NCI-H1694 (cell line): ENCODE measurements at places on chromosomes 13 and 19.

- DNase-seq, result no peak
These were observed 17.8 kb downstream of the NFILZ start for GRCh38 chr19:8648240-8648639.

GRCh38 chr19:48102870-48103751 lies 7.5 kb downstream of the PLA2G4C start:
- DNase-seq, result no peak

DNA sequence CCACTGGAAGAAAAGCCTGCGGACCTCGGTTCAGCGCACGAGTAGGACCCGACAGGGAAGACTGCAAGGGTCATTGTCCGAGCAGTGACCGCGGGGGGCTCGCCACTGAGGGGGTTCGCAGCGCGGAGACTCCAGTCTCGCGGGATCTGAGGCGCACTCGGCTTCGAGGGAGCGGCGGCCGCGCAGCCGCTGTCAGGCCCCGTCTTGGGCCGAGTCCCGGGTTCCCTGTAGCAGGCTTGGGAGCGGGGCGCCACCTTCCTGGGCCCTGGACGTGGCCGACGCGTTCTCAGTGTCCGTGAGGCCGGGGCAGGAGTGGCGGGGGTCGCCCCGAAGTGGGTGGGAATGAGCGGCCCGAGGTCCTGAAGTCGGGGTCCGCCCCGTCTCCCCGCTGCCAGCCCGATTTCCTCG lies 474 bp upstream of the FAM174C start:
- no peak for DNase-seq

GRCh38 chr13:100497389-100497788 lies 91.2 kb downstream of the GGACT start:
- DNase-seq, result no peak

DNA sequence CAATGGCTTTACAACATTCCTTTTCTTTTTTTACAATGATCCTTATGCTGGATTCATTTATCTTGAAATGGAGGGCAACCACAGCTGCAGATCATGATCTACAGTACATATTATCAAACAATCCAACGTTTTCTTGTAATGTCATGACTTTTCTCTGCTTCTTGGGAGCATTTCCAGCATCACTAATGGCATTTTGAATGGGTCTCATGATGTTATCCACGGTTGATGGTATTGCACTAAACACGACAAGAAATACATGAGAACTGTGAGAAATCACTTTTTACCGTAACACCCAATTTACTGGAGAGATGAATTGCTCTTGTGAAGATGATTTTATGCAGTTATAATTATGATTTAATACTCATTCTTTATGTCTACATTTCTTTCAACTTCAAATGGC lies 16.2 kb upstream of the ACOD1 start:
- DNase-seq, result no peak

- no peak for DNase-seq
These were observed 28.0 kb downstream of the CHST8 start for GRCh38 chr19:33649627-33650305.

DNA sequence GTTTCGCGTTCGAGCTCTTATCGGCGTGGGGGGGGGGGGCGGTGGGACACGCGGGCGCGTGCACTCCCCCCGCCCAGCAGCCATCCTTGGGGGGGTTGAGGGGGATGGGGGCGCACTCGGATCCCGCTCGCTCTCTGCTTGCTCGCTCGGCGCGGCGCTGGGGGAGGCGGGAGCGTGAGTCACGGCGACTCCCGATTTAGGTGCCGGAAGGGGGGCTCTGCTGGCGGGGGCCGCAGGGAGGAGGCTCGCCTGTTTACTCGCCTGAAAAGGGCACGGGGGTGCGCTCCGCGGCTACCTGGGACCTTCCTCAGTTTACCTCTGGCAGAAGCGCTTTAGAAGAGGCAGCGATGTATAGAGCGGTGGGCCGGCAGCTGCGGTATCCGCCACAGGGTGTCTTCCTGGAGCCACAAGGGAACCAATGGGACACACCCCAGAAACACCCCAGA lies 1.1 kb upstream of the PDE4A start:
- DNase-seq, result no peak

DNA sequence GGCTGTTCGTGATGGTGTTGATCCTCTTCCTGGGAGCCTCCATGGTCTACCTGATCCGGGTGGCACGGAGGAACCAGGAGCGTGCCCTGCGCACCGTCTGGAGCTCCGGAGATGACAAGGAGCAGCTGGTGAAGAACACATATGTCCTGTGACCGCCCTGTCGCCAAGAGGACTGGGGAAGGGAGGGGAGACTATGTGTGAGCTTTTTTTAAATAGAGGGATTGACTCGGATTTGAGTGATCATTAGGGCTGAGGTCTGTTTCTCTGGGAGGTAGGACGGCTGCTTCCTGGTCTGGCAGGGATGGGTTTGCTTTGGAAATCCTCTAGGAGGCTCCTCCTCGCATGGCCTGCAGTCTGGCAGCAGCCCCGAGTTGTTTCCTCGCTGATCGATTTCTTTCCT lies 12.2 kb upstream of the C19orf33 start:
- no peak for DNase-seq

GRCh38 chr13:99002172-99002710 lies 24.4 kb upstream of the DOCK9 start:
- no peak for DNase-seq

DNA sequence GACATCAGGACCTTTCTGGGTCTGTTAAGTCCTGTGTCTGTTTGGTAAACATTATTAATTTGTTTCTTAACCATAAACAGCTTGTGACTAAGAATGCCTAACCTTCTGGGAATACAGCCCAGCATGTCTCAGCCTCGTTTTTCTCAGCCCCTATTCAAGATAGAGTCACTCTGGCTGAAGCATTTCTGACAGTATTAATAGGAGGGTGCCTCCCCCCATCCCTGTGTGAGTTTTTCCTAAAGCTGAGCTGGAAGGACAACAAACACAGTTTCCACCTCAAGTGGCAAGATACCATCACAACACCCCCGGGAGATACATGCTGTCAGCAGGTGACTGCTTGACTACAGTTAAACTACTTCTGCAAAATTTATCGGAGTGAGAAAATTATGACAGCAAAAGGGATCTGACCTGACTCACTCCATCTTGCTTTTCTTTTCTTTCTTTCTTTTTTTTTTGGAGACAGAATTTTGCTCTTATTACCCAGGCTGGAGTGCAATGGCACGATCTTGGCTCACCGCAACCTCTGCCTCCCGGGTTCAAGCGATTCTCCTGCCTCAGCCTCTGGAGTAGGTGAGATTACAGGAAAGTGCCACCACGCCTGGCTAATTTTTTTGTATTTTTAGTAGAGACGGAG lies 59.3 kb upstream of the ABCC4 start:
- DNase-seq, result no peak

GRCh38 chr13:33208290-33209220 lies 77.0 kb downstream of the STARD13 start:
- DNase-seq, result no peak

DNA sequence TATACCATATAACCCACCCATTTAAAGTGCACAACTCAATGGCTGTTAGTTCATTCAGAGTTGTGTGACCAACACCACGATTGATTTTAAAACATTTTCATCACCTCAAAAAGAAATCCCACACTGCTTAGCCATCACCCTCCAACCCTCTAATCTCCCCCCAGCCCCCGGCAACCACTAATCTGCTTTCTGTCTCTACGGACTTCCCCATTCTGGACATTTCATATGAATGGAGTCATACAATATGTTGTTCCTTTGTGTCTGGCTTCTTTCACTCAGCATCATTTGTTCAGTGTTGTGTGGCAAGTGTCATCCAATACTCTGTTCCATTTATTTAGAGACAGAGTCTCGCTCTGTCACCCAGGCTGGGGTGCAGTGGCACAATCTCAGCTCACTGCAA lies 4.0 kb upstream of the PNMA8B start:
- DNase-seq, result no peak

- no peak for DNase-seq
These were observed 737.5 kb upstream of the SLITRK5 start for GRCh38 chr13:86933676-86934075.

DNA sequence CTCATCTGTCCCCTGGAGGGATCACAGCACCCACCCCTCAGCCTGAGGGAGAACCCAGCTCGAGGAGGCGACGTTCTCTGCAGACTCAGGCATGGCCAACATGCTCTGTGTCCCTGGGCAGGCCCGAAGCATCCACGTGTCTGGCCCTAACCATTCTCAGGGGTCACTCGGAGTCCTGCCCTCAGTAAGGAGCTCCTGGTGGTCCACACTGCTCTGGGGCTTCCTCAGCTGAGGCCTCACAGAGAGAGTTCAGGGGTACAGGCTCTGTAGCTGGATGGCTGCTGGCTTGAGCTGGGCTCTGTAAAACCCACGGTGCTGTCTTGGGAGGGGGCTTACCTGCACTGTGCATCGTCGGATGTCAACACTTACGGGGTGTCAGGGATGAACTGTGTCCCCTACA lies 4.4 kb upstream of the SIGLEC8 start:
- no peak for DNase-seq

DNA sequence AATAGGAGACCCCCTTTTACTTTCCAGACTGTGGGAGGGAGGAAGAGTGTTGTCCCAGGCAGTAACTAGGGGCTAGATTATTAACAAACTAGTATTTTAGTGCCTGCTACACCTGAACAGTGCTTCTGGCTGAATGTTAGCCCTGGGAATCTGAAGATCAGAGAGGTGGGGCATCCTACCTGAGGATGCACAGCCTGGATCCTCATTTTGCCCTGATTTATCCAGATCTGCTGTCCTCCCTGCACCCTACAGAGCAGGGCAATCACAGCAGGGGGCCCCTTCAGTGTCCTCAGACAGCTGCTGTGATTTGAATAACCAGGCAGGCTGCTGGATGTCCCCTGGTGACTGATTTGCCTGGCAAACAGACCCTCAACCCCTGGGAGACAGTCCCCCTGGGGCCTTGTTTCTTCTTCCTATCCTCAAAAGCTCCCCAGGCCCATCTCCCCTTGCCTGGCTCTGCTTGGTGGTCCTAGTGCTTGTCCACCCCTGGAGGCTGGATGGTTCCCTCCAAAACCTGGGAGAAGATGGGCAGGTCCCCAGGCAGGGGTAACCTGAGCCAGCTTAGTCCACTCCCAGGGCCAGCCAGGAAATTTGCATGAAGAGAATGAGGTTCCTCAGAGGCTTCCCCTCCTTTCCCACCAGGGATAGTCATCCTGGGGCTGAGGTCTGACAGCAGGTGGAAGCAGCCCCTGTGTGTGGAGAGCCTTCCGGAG lies at the start of gene OVOL3:
TSS of gene OVOL3 (plus strand) at position 657 of the 713 bp plus-strand sequence. CDS start 60 bp downstream, outside the sequence.
- no peak for DNase-seq

- DNase-seq, result no peak
These were observed 21.2 kb downstream of the TMPRSS9 start for GRCh38 chr19:2381148-2381820.

DNA sequence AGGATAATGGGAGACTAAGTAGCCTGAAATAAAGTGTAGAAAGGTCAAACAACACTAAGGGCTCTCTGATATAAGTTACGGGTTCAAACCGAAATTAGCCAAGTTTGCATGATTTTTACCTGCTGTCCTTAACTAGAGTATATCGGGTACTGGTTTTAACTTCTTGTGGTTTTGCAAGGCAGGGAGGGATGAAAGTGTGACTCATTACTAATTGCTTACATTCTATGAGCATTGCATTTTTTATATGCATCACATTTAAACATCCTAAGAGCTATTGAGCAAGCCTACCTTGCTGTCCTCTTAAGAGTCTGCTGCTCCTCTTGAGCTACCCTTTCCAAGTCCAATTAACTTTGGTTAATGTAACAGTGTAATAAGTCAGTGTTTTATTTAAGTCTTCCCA lies 415.4 kb downstream of the SLITRK5 start:
- no peak for DNase-seq

DNA sequence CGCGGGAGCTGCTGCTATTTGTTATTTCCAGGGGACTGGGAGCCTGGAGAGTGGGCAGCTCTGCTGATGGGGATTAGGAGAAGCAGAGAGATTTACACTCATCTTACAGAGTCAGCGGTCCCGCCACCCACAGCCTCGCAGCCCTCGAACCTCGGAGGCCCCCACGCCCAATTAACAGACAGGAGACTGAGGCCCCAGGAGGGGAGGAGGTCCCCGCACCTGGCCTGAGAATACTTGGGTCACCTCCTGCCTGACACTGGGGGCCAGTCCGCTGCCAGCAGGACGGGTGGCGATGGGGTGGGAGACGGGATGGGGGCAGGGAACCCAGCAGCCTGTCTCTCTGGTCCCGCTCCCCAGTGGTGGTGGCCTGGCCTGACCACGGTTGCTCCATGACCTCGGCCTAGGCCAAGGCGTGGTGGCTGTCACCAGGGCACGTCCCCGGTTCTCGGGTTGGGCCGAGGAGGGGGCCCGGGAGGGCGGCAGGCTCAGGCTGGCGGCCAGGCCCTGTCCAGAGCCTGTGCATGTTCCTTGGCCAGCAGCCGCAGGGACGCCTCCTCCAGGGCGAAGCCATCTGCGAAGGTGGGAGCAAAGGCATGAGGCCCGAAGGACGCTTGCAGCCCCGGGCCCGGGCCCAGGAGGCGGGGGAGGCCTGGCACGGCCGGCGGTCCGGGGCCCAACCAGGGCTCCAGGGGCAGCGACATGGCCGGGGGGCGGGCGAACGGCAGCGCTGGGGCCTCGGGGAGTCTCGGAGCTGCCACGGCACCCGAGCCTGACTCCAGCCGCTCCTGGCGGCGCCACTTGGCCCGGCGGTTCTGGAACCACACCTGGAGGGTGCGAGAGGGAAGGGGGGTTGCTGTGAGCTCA lies 1.7 kb downstream of the RAX2 start:
- no peak for DNase-seq

DNA sequence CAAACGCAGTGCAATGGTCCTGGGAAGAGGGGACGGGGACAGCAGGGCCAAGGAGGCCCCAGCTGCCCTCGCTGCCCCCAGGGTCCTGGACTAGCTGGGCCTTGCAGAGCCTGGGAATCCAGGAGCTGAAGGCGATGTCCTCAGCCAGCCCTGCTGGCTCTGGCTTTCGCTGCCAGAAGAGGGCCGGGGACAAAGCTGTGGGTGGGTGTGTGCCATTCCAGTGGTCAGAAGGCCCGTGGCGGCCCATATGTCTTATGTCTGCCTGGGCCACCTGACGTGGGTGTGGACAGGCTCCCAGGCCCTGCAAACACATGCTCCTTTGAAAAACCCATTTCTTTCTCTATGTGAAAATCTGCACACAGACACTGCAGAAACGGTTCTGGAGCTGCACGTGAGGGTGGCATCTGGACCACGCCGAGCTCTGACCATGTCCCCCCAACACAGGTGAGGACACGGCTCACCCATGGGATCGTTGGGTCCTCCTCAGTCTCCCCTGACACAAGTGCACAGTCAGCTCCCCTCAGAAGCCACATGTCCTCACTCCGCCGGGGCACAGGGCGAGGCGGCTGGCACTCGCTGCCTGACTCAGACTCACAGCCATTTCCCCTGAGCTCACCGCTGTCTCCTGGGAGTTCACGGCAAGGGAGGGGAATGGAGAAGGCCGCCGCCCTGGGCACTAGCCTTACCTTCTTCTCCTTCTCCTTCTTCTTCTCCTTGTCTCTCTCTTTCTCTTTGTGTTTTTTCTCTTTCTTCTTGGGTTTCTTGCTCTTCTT lies 16.9 kb downstream of the IZUMO4 start:
- no peak for DNase-seq

- no peak for DNase-seq
These were observed 5.5 kb downstream of the AP3D1 start for GRCh38 chr19:2145831-2146241.
